ENCODE measurements at places on chromosomes 12 and 14. TPM values are rescaled to one million over a fixed set of nuclear protein-coding genes. Genes with fewer than 3 reads are reported as not detected.

BRMS1L gene
- 4.4 TPM for total RNA-seq

TBX5 gene
- not detected for total RNA-seq

PIK3C2G gene
- 2.2 TPM for total RNA-seq

KLRC1 gene
- total RNA-seq, result 0.30 TPM

RASSF8 gene
- 10.3 TPM for total RNA-seq

CLEC2A gene
- total RNA-seq, result not detected

IL23A gene
- total RNA-seq, result 5.5 TPM

PRB2 gene
- not detected for total RNA-seq

SDR9C7 gene
- total RNA-seq, result 0.31 TPM

GRIP1 gene
- total RNA-seq, result 4.7 TPM

GPR84 gene
- total RNA-seq, result not detected

HPD gene
- total RNA-seq, result not detected

KRT72 gene
- not detected for total RNA-seq

PRR13 gene
- total RNA-seq, result 80.1 TPM

KCNJ8 gene
- not detected for total RNA-seq

NEUROD4 gene
- not detected for total RNA-seq

FAM90A1 gene
- total RNA-seq, result not detected

MMP17 gene
- 9.3 TPM for total RNA-seq

LHX5 gene
- 1.2 TPM for total RNA-seq

CLEC9A gene
- not detected for total RNA-seq

RNFT2 gene
- total RNA-seq, result 0.34 TPM

ADAMTS20 gene
- not detected for total RNA-seq

WASHC4 gene
- total RNA-seq, result 19.0 TPM

KCNH5 gene
- not detected for total RNA-seq

COX14 gene
- total RNA-seq, result 65.0 TPM

DPY19L2 gene
- total RNA-seq, result 2.9 TPM

ART4 gene
- not detected for total RNA-seq

SAV1 gene
- 29.9 TPM for total RNA-seq

GLIPR1L1 gene
- not detected for total RNA-seq

PLBD1 gene
- total RNA-seq, result under 0.01 TPM

ITGB7 gene
- 0.04 TPM for total RNA-seq

AMDHD1 gene
- 0.39 TPM for total RNA-seq

KRT1 gene
- 2.3 TPM for total RNA-seq

DDIT3 gene
- total RNA-seq, result 18.9 TPM

COX8C gene
- total RNA-seq, result not detected

ST8SIA1 gene
- 4.7 TPM for total RNA-seq

STAC3 gene
- not detected for total RNA-seq

CNTN1 gene
- total RNA-seq, result 27.6 TPM

VCPKMT gene
- 2.7 TPM for total RNA-seq

COCH gene
- total RNA-seq, result 0.23 TPM

CISTR gene
- not detected for total RNA-seq

PLEKHH1 gene
- total RNA-seq, result 3.4 TPM

BMP4 gene
- 0.91 TPM for total RNA-seq

KLRF1 gene
- not detected for total RNA-seq
